ENCODE measurements at places on chromosomes 2 and 18. TPM values are rescaled to one million over a fixed set of nuclear protein-coding genes. Genes with fewer than 3 reads are reported as not detected.

RPRD1A gene
- 68.8 TPM for total RNA-seq

CIB4 gene
- not detected for total RNA-seq

LDLRAD4 gene
- total RNA-seq: 0.50 TPM

CXCR1 gene
- total RNA-seq: not detected

CD226 gene
- 0.85 TPM for total RNA-seq

PSMG2 gene
- total RNA-seq: 89.6 TPM

SPATS2L gene
- 378 TPM for total RNA-seq

ERBB4 gene
- total RNA-seq: 2.2 TPM

SLC11A1 gene
- 0.12 TPM for total RNA-seq

FOXI3 gene
- not detected for total RNA-seq

TEX44 gene
- not detected for total RNA-seq

SP5 gene
- 0.73 TPM for total RNA-seq

LIMS4 gene
- total RNA-seq: not detected

Data from Calu3 (cell line).